ENCODE measurements at places on chromosomes 2 and 18. TPM values are rescaled to one million over a fixed set of nuclear protein-coding genes. Genes with fewer than 3 reads are reported as not detected.

The CBLN2 gene
- not detected for polyA plus RNA-seq

The SKOR2 gene
- not detected for polyA plus RNA-seq

The CNOT9 gene
- polyA plus RNA-seq = 21.4 TPM

The RBFA gene
- polyA plus RNA-seq = 7.5 TPM

The ASNSD1 gene
- 84.5 TPM for polyA plus RNA-seq

The USP37 gene
- polyA plus RNA-seq = 12.0 TPM

The STON1 gene
- polyA plus RNA-seq = 0.10 TPM

The SH3BP4 gene
- not detected for polyA plus RNA-seq

The CAPN13 gene
- polyA plus RNA-seq = not detected

The BARD1 gene
- polyA plus RNA-seq = 37.3 TPM

The C1GALT1C1L gene
- polyA plus RNA-seq = 0.30 TPM

Data from CD4-positive, CD25-positive, alpha-beta regulatory T cell (primary cell).